ENCODE measurements at places on chromosomes 1 and 21.

GRCh38 chr1:179867493-179868330, 9.9 kb downstream of the TOR1AIP2 start:
- DNase-seq, result peak; percentile 13

GRCh38 chr1:175192111-175192629, 406 bp downstream of the KIAA0040 start:
- no peak for DNase-seq

- DNase-seq, result no peak
These were observed 284.5 kb upstream of the PLXNA2 start for GRCh38 chr1:208528578-208529240.

GRCh38 chr1:193712392-193712791, 526.0 kb upstream of the B3GALT2 start:
- DNase-seq, result no peak

GRCh38 chr1:15757575-15758342, 836 bp upstream of the FBLIM1 start:
- DNase-seq, result no peak

Data from activated T-helper 1 cell treated with anti-CD3 and anti-CD28 coated beads, Interleukin-2, amount 50 U/mL, for 16 hours (primary cell).